ENCODE measurements at places on chromosomes 6 and 20.

DNA sequence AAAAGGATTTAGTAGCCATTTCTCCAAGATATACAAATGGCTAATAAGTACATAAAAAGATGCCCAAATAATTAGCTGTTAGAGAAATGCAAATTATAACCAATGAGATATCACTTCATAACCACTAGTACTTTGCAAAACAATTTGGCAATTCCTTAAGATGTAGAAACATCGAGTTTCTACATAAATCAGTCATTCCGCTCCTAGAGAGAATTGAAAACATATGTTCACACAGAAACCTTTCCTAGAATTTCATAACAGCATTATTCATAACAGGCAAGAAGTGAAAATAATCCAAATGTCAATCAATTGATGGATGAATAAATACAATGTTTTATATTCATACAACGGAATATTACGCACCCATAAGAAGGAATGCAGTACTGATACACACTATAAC is 20.5 kb upstream of the NT5E start:
- DNase-seq: no peak

GRCh38 chr6:26059941-26060340 is 27.3 kb upstream of the HFE start:
- no peak for DNase-seq

GRCh38 chr6:133348846-133349245 is 107.7 kb downstream of the EYA4 start:
- DNase-seq: no peak

DNA sequence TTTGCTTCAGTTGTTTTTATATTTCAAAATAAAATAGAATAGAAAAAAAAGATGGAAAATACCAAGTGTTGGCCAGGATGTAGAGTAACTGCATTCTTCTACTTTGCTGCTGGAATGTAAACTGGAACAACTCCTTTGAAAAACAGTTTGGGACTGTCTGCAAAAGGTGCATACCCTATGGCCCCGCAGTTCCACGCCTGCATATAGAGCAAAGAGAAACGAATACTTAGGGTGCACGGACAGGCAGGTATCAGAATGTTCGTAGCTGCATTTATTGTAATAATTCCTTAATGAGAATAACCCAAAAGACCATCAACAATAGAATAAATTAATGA is 603 bp upstream of the RAB23 start:
- DNase-seq: no peak

DNA sequence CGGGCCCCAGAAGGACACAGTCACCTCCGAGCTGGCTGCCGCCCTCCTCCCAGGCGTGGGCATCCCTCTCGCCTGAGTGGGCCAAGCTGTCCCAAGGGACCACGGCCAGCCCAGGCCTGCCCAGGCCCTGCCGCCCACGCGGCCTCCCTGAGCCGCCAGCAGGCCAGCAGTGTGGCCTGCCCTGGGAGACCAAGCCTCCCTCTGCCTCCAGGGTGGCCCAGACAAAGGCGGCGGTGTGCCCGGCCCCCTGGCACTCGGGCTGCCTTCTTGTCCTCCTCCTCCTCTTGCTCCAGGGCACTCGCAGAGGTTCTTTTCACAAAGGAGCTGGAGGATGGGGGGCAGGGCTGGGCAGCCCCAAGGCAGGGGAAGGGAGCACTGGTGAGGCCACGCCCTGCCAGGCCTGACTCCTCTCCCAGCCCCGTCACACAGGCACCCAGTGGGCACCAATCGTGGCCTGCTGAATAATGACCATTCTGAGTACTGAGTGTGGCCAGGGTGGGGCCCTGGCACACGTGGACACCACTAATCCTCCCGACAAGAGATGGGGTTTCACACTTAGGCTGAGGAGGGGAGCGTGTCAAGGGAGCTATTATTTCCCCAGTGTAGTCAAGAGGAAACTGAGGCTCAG is 25.3 kb downstream of the NOL4L start:
- DNase-seq: no peak

DNA sequence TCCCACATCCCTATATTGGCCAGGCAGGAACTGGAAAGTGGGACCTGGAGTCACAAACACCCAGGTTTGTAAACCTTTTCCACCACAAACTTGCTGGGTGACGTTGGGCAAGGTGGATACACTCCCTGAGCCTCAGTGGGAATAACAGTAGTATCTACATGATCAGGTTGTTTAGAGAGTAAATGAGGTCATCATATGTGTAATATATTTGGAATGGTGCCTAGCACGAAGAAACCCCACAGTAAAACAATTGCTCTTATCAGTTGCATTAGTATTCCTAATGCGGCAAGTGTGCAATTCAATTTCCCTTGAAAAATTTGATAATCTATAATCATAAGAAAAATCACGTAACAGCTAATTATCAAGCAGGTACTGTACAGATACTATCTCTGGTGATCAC is 51.9 kb downstream of the HIVEP2 start:
- DNase-seq: no peak

GRCh38 chr20:53079828-53080686 is 107.9 kb downstream of the TSHZ2 start:
- no peak for DNase-seq

- DNase-seq: no peak
These were observed 85.0 kb downstream of the NFATC2 start for GRCh38 chr20:51457533-51457932.

DNA sequence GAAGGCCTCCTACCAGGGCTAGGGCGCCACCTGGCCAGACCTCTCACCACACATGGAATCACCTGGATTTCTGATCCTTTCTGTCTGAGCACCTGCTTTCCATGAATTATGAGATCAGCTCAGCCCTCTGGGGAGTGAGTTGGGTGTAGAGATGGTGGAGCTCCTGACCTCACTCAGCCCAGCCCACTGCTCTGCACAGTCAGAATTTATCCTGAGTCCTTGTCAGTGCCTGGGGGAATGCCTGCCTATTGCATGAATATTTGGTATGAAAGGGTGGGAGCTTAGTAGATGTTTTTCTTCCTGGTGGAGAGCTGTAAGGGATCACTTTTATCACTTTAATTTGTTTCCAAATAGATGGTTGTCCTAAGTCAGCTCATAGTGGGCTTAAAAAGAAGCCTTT is 47.5 kb downstream of the DTD1 start:
- no peak for DNase-seq

DNA sequence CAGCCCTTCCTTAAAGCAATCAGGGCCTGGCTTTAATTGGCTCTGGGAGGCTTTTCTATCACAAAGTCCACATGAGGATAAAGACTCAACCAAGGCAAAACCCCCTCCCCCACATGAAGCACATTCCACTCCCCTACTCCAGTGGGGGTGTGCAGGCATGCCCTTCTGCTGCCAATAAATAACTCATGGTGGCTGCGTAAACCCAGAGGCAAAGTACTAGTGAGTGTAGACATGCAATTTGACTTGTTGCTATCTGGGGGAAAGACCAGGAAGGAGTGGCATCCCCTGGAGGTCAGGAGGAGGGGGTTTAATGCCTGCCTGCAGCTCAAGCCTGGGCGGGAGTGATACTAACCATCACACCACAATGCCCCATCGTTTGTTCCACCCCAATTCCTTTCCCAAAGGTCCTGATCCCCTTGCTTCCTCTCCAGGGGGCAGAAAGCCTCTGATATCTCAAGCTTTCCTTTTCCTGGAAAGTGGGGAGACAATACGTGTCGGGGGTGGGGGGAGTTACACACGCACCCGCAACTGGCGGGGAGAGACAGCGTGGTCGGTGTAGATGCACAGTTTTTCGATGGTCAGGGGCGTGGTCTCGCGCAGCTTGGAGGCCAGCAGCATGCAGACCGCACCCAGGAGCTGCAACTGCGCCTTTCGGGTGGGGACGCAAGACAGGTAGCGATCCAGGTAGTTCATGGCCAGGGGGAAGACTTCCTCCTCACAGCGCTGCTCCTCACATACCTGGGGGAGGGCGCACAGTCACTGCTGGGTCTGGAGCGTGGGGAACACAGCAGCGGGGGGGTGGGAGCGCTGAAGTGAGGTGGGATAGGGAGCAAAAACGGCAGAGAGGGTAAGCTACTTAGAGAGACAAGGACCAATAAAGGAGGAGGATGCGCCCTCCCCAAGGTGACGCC is 1.5 kb downstream of the CCND3 start:
- DNase-seq: no peak

- DNase-seq: no peak
These were observed 269.1 kb downstream of the CD83 start for GRCh38 chr6:14386668-14387067.

- DNase-seq: no peak
These were observed 70.9 kb downstream of the IBTK start for GRCh38 chr6:82176616-82177015.

Measured in KG1 (cell line).